ENCODE measurements at places on chromosomes 4 and X. TPM values are rescaled to one million over a fixed set of nuclear protein-coding genes. Genes with fewer than 3 reads are reported as not detected.

GRCh38 chrX:42384956-42385355 lies 393.0 kb downstream of the PPP1R2C start:
- no peak for DNase-seq

DNA sequence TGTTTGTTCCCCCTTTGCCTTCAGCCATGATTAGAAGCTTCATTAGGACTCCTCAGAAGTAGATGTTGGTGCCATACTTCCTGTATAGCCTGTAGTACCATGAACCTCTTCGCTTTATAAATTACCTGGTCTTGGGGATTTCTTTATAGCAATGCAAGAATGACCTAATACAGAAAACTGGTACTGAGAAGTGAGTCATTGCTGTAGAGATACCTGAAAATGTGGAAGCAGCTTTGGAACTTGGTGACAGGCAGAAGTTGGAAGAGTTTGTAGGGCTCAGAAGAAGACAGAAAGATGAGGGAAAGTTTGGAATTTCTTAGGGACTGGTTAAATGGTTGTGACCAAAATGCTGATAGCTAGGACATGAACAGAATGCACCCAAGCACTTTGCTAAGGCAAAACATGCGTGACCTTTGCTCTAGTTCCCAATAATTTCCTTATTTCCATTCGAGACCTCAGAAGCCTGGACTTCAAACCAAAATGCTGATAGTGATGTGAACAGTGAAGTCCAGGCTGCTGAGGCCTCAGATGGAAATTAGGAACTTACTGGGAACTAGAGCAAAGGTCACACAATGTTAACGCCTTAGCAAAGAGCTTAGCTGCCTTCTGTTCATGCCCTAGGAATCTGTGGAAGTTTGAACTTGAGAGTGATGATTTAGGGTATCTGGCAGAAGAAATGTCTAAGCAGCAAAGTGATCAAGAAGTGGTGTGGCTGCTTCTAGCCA lies 3.0 kb upstream of the USP46 start:
- DNase-seq: no peak

DNA sequence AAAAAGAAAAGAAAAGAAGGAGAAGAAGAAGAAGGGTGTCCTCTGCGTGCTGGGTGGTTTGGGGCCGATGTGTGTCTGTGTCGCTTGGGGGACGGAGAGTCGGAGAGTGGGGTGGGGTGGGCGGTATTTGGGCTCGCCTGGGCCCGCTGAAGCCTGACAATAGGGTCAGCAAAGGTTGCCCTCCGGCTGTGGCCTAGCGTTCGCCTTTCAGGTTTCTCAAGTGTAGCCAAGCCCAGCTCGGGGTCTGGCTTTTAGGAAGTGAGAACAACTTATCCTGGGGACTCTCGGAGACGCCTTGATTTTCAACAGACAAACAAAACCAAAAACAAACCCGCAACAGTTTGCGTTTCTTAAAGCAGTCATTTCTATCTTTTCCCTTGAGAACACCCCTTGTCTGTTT lies 4.1 kb upstream of the SOX3 start:
- DNase-seq: no peak

DNA sequence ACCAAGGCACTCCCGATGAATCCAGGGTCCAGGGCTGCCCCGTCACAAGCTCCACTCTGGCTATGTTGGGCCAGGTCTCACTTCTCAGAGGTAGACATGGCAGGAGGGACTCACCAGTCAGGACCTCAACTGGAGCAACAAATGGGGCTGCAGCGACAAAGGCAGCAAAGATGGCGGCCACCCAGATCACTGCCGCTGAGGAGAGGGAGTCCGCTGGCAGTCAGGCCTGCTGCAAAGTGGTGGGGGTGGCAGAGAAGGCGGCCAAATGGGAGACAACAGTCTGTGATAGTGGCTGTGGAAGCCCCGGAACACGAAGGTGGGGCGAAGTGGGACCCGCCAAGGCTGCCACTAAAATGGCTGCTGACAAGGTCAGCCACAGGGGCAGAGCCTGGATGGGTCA lies 143.3 kb upstream of the RADX start:
- DNase-seq: no peak

DNA sequence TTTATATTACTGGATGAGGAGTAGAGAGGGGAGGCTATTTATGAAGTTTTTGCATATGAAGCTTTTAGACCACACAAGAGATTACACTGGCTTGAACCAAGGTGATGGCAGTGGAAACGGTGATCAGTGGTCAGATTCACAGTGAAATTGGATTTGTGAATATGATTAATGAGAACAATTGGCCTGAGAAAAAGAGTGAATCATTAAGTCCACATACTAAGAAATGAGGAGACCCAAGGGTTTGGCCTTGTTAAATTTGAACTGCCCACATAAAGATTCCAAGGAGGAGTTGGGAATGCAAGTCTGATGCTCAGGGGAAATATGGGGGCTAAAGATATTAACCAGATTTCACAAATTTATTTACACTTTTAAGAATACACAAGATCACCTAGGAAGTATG lies 155.3 kb upstream of the ADGRL3 start:
- no peak for DNase-seq

- DNase-seq: no peak
Observed at GRCh38 chrX:67781132-67781531, 237.3 kb downstream of the AR start.

- no peak for DNase-seq
Observed at GRCh38 chr4:86554646-86555045, 39.5 kb upstream of the PTPN13 start.

DNA sequence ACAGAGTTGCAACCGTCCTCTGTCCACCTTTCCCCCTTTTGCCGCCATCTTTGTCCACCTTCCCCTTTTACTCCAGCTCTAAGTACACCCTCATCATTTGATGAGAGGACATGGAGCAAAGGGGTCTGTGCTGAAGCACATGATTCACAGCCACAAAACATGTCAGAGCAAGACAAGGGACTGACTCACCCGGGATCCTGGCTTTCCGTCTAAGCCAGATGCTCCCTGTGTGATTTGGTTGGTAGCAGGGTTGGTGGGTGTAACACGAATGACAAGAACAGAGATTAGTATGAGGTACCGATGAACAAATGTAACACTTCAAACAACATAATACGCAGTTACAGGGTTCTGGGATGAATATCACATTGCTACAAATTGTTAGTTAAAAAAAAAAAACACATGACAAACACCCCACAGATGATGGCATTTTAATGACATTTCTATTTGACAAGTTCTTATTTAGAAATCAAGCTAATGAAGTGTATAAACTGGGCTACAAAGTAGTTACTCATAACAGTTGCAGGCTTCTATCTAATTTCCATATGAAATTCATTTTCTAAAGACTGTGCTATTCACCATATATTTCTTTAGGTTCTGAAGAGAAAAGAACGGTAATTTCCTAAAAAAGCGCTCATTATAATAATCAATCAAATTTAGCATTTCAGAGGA lies 71.4 kb upstream of the ETNPPL start:
- DNase-seq: peak; percentile 32

DNA sequence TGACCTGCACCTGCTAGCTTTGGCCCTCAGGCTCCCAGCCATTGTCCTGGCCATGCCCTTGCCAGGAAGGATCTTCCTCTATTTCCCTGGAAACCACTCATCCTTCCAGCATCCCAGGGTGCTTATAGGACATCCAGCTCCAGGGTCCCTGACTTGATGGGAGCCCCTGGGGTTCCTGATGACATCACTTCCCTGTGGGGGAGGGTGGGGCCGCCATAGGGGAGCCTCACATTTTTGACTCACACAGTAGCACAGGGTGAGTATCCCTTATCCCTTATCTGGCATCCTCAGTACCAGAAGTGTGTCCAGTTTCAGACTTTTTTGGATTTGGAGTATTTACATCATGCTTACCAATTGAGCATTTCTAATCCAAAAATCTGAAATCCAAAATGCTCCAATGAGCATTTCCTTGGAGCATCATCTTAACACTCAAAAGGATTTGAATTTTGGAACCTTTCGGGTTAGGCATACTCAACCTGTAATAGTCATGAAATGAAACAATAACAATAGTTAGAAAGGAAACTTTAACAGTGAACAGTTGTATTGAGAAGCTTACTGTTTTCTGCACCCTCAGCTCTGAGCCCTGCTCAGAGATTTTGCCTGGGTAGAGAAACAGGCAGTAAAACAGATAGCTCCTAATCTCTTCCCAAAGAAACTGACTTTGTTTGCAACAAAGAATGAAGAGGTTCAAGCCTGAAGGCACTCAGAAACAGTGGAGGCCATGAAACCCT lies 22.1 kb downstream of the TNIP2 start:
- DNase-seq: no peak

DNA sequence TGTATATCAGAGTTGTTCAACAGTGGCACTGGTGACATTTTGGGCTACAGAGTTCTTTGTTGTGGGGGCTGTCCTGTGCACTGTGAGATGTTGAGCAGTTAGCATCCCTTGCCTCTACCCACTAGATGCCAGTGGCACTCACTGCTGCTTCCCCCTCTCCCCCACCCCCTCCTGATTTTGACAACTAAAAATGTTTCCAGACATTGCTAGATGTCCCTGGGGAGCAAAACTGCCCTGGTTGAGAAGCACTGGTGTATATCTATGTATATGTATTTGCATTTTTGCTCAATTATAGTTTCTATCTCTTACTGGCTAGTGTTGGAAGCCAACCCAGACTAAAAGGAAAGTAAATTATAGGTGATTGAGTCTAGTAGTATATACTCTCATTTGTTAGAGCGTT lies 2.4 kb downstream of the TMEM131L start:
- no peak for DNase-seq

- DNase-seq: no peak
Observed at GRCh38 chrX:12802741-12803140, 11.5 kb downstream of the PRPS2 start.

GRCh38 chr4:148079961-148080360 lies 348.1 kb downstream of the ARHGAP10 start:
- DNase-seq: no peak

- DNase-seq: no peak
Observed at GRCh38 chr4:167903291-167903721, 189.0 kb upstream of the ANXA10 start.

GRCh38 chrX:106415276-106415895 lies 196.4 kb upstream of the RADX start:
- no peak for DNase-seq

DNA sequence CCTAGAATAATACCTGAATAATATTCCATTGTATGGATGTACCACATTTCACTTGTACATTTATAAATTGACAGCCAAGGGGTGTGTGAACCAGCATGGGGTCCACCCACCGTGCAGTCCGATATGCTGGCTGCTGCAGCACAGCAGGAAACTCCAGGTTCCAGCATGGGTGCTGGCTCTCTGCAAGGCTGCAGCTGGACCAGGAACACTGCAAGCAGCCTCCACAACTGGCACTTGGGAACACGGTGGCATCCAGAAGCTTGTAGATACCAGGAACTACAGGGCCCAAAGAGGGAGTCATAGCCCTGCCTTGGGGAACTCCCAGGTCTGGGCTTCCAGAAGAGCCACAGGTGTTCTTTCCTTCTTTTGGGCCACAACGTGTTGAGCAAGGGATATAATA lies 91.2 kb downstream of the NXF2 start:
- DNase-seq: no peak

GRCh38 chrX:125998432-125998831 lies 167.7 kb downstream of the DCAF12L2 start:
- DNase-seq: no peak

GRCh38 chr4:77715414-77716290 lies 103.5 kb downstream of the CNOT6L start:
- DNase-seq: no peak

- no peak for DNase-seq
Observed at GRCh38 chr4:9800848-9801247, 19.4 kb downstream of the DRD5 start.

DNA sequence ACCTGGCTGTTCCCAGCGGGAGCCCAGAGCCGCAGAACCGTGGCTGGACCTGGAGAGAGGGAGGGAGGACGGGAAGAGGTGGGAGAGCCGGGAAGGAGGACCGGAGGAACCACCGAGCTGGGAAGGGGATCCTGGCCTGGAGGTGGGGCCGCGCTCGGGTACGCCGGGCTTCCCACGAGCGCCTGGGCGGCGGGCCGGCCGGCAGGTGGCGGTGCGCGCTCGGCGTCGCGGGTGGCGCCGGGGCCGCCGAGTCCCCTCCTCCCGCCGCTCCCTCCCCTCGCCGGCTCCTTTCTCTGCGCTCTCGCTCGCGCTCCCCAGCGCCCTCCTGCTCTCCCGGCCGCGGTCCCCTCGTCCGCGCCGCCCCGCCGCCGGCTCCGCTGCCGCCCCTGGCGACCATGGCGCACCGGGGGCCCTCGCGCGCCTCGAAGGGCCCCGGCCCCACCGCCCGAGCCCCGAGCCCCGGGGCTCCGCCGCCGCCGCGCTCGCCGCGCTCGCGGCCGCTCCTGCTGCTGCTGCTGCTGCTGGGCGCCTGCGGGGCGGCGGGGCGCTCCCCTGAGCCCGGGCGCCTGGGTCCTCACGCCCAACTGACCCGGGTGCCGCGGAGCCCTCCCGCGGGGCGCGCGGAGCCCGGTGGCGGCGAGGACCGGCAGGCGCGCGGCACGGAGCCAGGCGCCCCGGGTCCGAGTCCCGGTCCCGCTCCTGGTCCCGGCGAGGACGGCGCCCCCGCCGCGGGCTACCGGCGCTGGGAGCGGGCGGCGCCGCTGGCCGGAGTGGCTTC lies at the start of gene SORCS2:
SORCS2 (plus strand) TSS at position 287 of the 778 bp plus-strand sequence.
- DNase-seq: no peak

GRCh38 chr4:164695650-164696049 lies 58.3 kb upstream of the SMIM31 start:
- DNase-seq: no peak

- DNase-seq: peak; percentile 66
Observed at GRCh38 chr4:184807797-184808712, 17.7 kb downstream of the ACSL1 start.

DNA sequence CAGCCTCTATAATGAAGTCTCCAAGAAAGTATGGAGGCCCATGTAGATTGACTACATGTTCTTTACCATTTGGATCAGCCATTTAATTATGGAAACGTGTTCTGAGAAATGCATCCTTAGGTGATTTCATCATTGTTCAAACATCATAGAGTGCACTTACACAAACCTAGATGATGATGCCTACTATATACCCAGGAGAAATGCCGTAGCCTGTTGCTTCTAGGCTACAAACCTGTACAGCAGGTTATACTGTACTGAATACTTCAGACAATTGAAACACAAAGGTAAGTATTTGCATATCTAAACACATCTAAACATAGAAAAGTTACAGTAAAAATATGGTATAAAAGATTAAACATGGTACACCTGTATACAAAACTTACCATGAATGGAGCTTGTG lies 186.5 kb upstream of the FSTL5 start:
- no peak for DNase-seq

- DNase-seq: no peak
Observed at GRCh38 chr4:84477738-84478137, 21.4 kb downstream of the NKX6-1 start.

GRCh38 chr4:26860922-26861433 lies 337 bp downstream of the STIM2 start:
- DNase-seq: no peak

TKTL2 gene
- not detected for polyA plus RNA-seq

GLRA2 gene
- polyA plus RNA-seq: not detected

CXCL5 gene
- 0.36 TPM for polyA plus RNA-seq

SMARCAD1 gene
- 39.6 TPM for polyA plus RNA-seq

FAM184B gene
- 0.07 TPM for polyA plus RNA-seq

TMEM33 gene
- polyA plus RNA-seq: 46.2 TPM

RAP1GDS1 gene
- polyA plus RNA-seq: 74.6 TPM

SMIM10L2A gene
- polyA plus RNA-seq: 0.04 TPM

SLC2A9 gene
- 2.4 TPM for polyA plus RNA-seq

ADGRL3 gene
- 0.35 TPM for polyA plus RNA-seq

MAGEB2 gene
- polyA plus RNA-seq: not detected

Data from AG04450 (cell line).